Caco-2 (cell line): ENCODE measurements at places on chromosomes 2 and 18. TPM values are rescaled to one million over a fixed set of nuclear protein-coding genes. Genes with fewer than 3 reads are reported as not detected.

DNA sequence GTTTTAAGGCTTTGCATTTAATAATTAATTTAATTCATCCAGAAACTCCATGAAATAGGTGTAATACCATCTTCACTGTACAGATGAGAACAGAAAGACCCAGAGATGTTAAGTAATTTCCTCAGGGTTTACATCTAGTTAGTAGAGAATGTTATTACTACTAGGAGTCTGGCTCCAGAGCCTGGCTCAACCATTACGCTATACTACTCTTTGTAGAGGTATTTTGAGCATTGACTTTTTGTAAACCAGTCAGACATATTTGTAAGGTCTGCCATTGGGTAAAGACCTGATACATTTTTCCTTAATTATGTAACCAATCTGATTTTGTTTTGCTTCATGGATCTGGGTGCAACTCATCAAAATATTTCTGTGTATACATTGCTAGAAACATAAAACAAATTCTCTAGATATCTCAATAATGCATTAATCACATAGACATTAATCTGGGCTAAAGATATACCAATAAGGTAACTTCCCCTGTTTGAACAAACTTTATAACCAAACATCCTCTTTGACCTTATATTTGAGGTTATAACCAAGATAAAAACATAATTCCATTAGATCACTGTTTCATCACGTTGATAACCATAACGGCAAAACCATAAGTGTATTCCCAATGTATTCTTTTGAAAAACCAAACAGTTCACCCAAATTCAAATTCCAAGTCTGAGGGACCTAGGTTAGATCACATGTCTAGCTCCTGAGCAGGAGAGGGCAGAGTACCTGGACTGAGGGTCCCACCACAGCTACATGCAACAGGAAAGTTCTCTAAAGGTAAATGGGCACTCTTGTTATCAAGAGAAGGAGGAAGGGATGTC lies 135.0 kb downstream of the IKZF2 start:
- no peak overlapping the region for H3K4me3 ChIP-seq
- H3K36me3 ChIP-seq: no peaks in the 10 kb centered on the region
- H3K27me3 ChIP-seq: no peaks in the 10 kb centered on the region
- DNase-seq: no peak

DNA sequence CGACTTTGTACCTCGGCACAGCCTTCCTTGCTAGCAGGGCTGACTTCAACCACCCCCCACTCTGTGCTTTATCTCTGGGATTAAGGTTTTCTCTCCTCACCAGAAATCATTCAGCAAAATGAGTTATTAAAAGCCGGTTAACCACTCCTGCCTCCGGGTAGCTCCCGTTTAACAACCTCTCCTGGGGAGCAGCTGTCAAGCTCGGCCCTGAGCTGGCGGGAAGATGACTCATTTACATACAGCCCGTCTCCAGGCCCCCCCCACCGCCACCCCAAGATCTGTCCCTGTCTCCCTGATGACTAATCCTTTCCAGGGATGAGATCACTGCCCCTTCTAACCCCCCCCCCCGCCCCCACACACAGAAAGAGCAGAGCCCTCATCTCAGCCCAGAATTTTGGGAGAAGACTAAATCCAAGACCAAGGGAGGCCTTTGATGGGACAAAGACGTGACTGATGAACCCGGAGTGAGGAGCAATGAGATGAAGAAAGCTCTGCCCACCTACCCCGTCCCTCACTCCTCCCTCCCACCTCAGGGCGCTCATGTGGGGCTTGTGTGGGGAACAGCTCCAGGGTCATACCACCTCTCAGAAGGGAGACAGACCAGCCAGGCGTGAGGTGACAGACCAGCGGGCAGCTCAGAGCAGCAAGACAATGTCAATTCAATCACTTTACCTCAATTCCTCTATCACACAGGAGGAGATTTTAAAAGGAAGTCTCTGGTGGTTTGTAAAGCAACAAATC lies 131.4 kb downstream of the MSH2 start:
- no peaks in the 10 kb centered on the region for H3K4me1 ChIP-seq
- no peaks in the 10 kb centered on the region; the same call in 1 of the 2 replicates for H3K27me3 ChIP-seq
- H3K4me3 ChIP-seq: no peak overlapping the region
- no peaks in the 10 kb centered on the region for H3K36me3 ChIP-seq
- no peak for DNase-seq

DNA sequence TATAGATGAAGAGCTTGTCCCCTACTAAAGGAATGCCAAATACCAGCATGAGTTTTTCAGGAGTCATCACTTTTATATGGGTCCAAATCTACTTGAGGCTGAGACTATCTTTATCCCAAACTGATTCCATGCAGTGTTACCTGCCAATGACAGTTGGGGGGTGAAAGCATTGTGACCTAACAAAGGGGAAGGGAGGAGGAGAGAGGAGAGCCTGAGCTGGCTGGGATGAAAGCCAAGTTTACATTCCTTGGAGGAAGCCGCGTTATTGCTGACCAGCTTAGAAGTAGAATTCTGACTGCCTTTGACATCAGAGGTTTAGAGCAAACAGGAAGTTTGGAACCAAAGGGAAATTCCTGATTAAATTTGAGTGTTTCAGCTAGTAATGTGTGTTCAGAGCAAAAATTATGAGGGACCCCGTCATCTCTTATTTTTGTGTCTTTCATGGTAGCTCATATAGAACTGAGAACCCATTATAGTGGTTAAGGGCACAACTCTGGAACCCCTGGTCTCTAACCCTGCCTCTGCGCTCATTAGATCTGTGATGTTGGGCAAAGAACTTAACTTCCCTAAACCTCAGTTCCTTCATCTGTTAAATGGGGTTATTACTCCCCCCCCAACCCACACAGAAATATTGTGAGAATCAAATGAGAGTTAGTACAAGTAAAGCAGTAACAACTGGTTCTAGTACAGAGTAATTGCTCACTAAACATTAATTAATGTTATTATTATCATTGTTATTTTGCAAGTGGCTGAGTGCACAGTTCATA lies 199.3 kb upstream of the EPAS1 start:
- H3K36me3 ChIP-seq: no peaks in the 10 kb centered on the region
- no peaks in the 10 kb centered on the region for H3K4me1 ChIP-seq
- no peak overlapping the region for H3K27ac ChIP-seq
- H3K4me3 ChIP-seq: no peak overlapping the region
- H3K27me3 ChIP-seq: no peaks in the 10 kb centered on the region
- DNase-seq: no peak

DNA sequence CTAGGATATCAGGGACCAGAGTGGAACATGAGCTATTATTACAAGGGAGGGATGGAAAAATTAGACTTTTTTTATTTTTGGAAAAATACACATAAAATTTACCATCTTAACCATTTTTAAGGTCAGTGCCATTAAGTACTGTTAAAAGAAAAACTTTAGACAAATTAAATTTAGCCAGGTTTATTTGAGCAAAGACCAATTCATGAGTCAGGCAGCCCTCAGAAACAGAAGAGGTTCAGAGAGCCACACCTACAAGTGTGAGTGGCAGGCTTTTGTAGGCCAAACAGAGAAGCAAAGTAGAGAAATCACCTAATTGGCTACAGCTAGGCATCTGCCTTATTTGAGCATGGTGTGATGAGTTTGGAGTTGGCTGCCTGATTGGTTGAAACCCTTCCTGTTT lies 301.3 kb upstream of the RAB12 start:
- no peaks in the 10 kb centered on the region for H3K4me1 ChIP-seq
- H3K36me3 ChIP-seq: no peaks in the 10 kb centered on the region; the same call in 1 of the 2 replicates
- no peaks in the 10 kb centered on the region for H3K27me3 ChIP-seq
- DNase-seq: no peak
- H3K27ac ChIP-seq: no peak overlapping the region

The LAMA3 gene
- total RNA-seq: 34.6 and 37.9 TPM in 2 replicates

- DNase-seq: no peak
- H3K27ac ChIP-seq: no peak overlapping the region
- H3K36me3 ChIP-seq: no peaks in the 10 kb centered on the region
- H3K4me3 ChIP-seq: no peak overlapping the region
- no peaks in the 10 kb centered on the region for H3K4me1 ChIP-seq
Observed at GRCh38 chr2:29917781-29918180, 3.6 kb downstream of the ALK start.
